ENCODE measurements at places on chromosomes 3 and 15.

DNA sequence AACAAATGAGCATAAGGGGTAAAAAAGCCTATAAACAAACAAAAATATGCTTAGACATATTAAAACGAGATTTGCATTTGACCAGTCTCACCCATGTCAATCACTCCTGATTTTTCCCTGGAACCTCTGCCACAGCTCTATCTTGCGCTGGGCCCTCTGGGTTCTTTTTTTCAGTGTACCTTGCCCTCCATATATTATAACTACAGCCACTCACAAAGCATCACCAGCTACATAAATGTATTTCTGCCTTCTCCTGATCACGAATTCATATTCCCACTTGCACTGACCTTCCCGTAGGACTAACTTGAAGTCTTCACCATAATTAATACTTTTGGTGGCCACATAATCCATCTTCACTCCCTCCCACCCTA is 395.6 kb upstream of the ROBO2 start:
- DNase-seq = no peak

- no peak for DNase-seq
Observed at GRCh38 chr15:52804526-52805081, 14.5 kb upstream of the ONECUT1 start.

DNA sequence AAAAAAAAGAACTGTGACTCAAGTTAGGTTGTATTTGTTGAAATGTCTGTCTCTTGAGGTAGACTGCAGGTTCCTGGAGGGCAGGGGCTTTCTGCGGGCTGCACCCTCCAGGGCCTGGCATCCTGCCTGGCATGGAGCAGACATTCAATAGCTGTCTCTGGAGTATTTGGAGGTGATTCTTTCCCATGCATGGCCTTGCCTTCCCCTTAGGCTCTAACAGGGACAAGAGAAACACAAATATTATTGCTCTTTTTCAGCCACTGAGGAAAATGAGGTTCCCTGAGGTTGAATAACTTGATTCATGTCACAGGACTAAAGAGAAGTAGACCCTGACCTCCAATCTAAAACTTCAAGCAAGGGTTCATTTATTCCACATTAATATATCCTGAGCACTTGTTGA is 18.6 kb upstream of the FLNB start:
- no peak for DNase-seq

DNA sequence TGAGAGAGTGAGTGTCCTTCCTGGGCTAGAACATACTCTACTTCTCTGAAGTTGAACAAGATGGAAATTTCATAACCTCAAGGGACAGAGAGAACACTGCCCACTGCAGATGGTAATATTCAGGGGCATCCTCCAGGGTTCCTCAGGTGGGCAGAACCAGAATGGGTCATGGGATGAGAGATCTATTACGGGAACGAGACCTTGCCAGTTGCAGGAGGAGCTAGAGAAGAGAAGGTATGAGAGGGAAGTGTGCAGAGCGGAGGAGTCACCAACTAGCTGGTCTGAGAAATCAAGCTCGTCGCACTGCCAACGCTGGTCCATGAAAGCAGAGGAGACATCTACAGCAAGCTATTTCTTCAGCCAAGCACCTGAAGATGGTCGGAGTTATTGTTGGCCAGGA is 184.7 kb downstream of the TJP1 start:
- DNase-seq = no peak

GRCh38 chr15:98698792-98699191 is 50.5 kb downstream of the IGF1R start:
- DNase-seq = no peak

All from hematopoietic multipotent progenitor cell (in vitro differentiated cells).